Esophagus squamous epithelium (tissue), 5 donors: ENCODE measurements at places on chromosomes 6 and 20.

GRCh38 chr6:25242567-25242966 is 36.6 kb upstream of the CARMIL1 start:
- no peak for DNase-seq

DNA sequence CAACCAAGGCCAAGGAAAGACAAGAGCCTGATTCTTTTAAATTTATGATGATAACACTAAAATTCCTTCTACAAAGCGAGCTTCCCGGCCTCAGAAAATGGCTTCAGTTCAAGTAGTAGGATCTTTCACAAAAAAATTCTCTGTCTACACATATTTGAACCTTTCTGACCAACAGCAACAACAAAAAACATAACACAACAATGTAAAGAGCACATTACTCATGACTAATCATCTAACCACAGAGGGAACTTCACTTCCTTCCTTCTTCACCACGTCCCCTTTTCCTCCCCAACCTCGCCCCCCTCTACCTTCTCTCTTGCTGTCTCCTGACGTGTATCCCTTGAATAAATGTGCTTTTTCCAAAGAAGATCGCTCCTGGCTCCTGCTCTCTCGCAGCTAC is 228.2 kb downstream of the MYLK4 start:
- DNase-seq = no peak

- DNase-seq = no peak
Measured at GRCh38 chr6:108118359-108118724, 43.8 kb upstream of the OSTM1 start.

GRCh38 chr6:3813150-3813780 is 35.9 kb upstream of the FAM50B start:
- no peak for DNase-seq

DNA sequence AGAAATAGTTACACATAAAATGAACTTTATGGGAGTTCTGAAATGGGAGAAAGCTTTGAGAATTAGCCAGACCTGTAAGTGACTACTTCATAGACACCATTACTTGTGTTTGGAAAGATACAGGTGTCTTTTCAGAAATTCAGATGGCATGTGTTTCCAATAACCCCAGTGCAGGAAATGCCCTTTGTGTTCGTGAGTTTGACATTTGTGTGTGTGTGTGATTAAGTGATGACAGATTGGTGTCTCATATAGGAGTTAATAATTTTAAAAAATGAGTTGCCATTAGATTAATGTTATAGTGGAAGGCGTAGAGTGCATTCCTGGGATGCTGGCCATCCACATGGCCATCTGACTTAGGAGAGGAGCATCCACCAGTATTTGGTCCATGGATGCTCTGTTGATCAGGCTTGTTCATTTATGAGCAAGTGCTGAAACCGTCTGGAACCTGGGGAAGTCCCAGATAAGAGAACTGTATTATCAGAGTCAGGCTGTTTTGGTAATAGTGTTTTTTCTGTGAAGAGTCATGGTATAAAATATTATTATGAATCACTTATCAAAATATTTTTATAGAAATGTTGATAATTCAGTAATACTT is 3.1 kb downstream of the STK4 start:
- DNase-seq = no peak

- no peak for DNase-seq
Measured at GRCh38 chr6:14217728-14218518, 100.4 kb downstream of the CD83 start.

DNA sequence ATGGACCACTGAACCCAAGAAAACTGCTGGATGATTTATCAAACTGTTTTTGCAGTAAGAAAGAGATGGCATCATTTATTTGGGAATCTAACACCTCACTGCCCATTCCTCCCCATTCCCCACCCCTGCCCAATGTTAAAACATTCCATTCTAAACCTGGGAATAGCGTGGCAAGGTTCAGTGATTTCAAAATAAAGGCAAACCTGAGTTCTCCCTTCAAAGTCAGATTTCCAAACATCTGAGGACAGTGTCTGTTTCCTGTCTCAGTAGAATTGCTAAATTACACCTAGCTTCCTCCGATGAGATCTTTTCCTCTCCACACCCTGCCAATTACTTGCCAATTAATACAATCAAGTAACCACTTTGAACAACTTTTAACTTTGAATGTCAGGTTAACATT is 127.4 kb upstream of the ARMC2 start:
- no peak for DNase-seq

GRCh38 chr6:123994168-123994567 is 190.5 kb downstream of the NKAIN2 start:
- DNase-seq = no peak

DNA sequence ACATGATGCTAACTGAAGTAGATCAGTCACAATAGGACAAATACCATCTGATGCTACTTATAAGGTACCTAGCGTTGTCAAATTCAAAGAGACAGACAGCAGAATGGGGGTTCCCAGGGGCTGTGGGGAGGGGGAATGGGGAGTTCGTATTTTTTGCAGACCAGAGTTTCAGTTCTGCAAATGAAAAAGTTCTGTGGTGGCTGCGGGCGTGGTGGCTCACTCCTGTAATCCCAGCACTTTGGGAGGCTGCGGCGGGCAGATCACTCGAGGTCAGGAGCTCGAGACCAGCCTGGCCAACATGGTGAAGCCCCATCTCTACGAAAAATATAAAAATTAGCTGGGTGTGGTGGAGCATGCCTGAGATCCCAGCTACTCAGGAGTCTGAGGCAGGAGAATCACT is 68.1 kb downstream of the SLC22A23 start:
- no peak for DNase-seq

- DNase-seq = no peak
Measured at GRCh38 chr20:11012975-11013374, 339.2 kb upstream of the JAG1 start.

- no peak for DNase-seq
Measured at GRCh38 chr6:136604928-136605510, 54.8 kb upstream of the MAP7 start.

DNA sequence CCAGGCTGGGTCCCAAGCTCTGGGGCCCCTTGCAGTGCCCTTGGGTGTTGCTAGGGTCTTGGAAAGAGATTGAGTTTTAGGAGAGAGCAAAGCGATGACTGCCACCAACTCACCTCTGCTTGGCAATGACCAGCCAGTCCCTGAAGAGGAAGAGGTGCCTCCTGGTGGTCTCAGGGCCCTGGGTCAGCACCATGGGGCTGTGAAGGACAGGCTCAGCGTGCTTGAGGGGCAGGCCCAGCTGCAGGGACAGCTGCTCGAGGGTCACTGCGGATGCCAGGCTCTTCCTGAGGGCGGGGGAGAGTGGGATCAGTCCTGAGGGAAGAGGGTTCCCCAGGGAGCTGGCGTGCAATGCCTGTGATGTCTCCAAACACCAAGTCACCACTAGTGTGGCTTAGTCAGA is 50.8 kb upstream of the TAGAP start:
- DNase-seq = no peak

DNA sequence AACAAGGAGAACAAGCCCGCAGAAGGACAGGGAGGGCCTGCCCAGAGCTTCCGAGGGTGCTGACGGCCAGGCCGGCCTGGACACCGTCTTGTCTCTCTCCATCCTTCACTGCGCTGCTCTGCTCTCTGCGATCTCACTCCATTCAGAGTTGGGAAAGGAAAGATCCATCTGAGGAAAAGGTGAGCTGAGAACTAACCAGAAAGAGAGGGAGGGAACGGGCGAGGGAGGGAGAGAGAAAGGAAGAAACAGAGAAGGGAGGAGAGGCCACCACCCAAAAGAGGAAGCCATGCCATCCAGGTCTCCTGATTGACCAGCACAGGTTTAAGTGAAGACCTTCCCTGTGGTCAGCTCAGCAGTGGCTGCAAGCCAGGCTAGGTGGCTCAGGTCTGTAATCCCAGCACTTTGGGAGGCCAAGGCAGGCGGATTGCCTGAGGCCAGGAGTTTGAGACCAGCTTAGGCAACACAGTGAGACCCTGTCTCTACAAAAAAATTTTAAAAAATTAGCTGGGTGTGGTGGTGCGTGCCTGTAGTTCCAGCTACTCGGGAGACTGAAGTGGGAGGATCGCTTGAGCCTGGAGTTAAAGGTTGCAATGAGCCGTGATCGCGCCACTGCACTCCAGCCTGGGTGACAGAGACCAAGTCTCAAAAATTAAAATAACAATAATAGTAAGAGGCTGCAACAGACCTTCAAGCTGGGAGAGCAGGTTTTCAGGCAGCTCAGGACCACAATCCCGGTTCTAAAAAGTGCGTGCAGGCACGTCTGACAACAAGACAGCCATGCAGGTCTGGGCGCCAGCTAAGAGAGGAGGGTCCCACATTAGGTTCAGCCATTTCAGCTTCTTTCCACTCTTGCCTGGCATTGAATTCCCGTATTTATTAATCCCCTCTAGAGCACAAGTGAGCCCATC is 34.2 kb upstream of the DLGAP4 start:
- no peak for DNase-seq

GRCh38 chr6:117074672-117075071 is 190.7 kb upstream of the VGLL2 start:
- no peak for DNase-seq

DNA sequence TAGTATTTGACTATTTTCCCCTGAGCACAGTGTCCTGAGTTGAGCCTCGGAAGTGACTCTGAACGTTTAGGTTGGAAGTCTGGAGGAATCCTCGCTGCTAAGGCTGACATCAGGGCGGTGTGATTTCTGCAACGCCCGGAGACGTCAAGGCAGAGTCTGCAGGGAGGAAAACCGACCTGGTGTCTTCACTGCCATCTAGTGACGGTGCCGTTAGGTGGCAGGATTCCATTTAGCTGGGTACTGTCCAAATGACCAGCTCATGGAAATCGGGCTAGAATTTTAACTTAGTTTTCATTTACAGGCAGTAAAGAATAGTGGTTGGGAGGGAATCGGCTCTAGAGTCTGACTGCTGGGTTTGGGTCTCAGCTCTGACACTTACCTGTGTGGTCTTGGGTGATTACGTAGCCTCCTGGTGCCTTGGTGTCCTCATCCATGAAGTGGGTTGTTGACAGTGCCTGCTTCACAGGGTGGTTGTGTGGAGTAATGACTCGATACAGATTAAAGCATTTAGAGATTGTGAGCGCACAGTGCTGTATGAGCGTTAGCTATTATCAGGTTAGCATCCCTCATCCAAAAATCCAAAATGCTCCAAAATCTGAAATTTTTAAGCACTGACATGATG is 35.0 kb downstream of the FOXF2 start:
- no peak for DNase-seq

DNA sequence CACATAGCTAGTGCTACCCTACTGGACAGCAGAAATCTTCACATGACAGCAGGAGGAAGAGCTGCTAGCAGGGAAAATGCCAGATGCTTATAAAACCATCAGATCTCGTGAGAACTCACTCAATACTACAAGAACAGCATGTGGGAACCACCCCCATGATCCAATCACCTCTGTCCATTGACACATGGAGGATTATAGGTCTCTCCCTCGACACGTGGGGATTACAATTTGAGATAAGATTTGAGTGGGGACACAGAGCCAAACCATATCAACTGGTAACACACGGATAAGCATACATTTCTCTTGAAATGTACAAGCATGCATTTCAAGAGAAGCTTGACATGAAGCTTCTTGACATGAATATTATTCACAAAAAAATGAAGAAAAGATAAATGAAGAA is 64.1 kb downstream of the MMS22L start:
- no peak for DNase-seq

DNA sequence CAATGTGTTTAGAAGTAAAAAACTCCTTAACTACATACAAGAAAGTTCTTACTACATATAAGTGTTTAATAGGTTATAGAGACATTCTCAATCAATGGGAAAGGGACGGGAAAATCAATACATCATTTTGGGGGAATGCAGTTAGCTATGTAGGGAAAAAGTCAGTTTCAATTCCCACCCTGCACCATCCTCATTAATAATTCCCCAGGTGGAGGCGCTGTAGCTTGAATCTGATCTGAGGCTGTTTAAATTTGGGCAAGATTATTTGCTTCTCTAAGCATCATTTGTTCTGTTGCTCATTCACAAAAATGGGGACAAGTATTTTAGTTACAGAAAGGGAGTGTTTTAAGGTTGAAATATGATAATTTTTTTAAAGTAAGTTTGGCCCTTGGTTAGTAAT is 19.1 kb downstream of the OLIG3 start:
- DNase-seq = no peak

DNA sequence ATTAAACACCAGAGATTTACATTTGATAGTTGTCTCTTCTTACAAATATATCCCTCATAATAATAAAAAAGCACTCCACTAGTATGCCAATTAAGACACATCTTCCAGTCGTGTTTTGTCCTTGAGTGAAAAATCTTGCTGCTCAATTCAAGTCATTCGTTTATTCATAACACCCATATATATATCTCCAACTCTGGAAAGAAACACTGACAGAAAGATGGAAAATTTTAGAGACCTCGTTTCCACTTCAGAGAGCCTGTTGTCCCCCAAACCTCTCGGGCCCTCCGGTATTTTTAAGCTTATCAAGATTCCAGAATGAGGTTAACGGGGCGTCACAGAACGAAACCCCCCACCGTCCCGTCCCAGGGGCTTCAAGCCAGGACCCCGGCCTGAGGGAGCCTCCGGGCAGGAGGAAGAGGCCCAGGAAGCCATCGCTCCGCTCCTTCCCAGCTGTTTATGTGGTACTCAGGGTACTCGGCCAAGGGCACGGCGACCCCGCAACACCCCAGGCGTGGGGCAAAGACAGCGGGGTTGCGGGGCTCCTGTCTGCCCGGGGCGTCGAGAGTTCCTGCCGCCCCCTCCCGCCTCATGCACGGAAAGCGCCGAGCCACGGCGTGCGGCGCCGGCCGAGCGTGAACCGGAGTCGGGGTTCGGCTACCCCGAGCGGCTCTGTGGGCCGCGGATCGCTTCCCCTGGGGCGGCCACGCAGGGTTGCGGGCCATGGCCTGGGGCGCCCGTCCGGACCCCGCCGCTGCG is 623 bp upstream of the SNX9 start:
- DNase-seq = no peak

- no peak for DNase-seq
Measured at GRCh38 chr6:112439010-112439409, 91.9 kb downstream of the RFPL4B start.

DNA sequence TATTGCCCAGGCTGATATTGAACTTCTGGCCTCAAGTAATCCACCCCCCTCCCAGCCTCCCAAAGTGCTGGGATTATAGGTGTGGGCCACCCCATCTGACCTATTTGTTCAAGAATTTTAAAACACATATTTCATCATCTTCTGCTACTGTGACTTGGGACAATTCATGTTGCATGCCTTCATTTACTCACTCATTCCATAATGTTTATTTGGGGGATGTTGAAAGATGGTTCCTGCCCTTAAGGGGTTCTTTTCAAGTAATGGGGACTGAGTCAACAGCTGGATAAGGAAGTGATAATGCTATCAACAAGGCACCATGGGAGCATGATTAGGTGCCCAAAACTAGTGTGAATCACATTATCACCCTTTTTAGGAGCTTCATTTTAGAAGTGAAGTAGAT is 62.0 kb downstream of the CRYBG1 start:
- DNase-seq = no peak

- no peak for DNase-seq
Measured at GRCh38 chr20:3734111-3734843, 1.8 kb downstream of the HSPA12B start.

- no peak for DNase-seq
Measured at GRCh38 chr6:129544892-129545612, 164.9 kb downstream of the ARHGAP18 start.

- no peak for DNase-seq
Measured at GRCh38 chr6:89386917-89387491, 25.1 kb downstream of the RRAGD start.

- DNase-seq = no peak
Measured at GRCh38 chr6:15473741-15474161, 189.1 kb downstream of the DTNBP1 start.
